Fibroblast of pulmonary artery (primary cell): ENCODE measurements at places on chromosomes 4 and X.

DNA sequence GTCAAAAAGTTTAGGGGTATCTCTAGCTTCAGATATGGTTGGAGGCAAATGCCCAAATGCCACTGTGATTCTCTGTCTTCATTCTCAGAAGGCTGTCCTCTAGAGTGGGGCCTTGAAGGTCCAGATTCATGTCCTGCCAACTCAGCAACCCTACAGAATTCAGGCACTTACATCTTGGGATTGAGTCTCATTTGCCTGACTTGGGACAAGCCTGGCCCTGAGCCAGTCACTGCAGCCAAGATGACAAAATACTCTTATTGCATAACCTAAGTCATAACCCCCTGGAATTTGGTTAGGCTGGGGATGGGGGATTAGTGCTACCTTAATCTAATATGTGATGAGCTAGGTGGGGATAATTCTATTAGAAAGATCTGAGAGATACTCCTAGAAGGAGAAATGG is 100.5 kb downstream of the AREG start:
- DNase-seq: peak; percentile 94

DNA sequence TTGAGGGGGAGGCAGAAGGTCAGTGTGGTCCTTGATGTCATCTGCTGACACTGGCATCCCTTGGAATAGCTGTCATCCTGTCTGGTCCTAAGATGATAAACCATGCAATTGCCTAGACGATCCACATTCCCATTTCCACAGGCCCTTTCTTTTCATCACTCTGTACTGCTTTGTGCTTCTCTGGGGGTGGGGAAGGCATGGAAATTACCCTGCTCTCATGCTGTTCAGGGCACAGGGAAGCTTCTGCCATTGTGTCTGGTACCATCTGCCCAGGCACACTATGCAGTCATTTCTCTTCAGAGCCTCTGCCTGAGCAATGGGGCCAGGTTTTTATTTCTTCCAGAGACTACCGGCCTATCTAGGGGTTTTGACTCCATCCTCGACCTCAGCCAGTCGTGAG is 49.7 kb upstream of the ELOVL6 start:
- DNase-seq: no peak

- DNase-seq: no peak
These were observed 493.1 kb downstream of the MAGEE1 start for GRCh38 chrX:76920607-76921006.

DNA sequence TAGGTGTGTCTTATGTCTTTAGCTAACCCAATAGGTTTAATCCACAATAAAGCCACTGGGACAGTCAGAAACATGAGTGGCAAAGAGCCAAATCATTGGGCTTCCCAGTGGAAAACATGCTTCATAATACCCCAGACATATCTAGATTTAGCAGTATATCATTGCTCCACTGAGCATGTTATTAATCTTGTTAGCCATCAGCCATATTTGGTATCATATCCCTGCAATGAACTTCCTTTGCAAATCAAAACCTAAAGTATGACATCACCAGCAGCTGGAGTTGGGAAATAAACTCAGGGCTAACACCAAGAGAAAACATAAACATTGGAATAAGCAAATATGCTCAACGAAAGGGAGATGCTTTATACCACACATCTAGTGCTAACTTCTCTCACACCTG is 280.8 kb upstream of the NOCT start:
- peak; percentile 88 for DNase-seq

DNA sequence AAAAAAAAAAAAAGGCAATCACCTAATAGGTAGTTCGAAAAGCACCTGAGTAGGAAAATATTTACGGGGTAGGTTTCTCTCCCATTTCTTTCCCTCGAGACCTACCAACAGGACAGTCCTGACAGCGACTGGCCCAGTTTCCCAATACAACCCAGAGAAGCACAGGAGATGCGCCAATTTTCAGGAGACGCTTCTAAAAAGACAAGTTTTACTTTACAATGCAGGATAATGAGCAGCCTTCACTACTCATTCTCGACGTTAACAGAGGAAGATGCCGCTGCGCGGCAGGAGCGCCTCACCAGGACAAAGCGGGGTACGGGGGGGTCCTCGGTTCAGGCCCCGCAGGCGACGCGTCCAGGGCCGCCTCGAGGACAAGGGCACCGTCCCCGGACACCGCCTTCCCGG is 708 bp downstream of the BCLAF3 start:
- no peak for DNase-seq

GRCh38 chr4:73068491-73069337 is 802 bp downstream of the COX18 start:
- peak; percentile 45 for DNase-seq
